Activated naive CD8-positive, alpha-beta T cell treated with anti-CD3 and anti-CD28 coated beads, Interleukin-2, amount 10 ng/mL, durations not matched to agents 7 days and 5 days (primary cell): ENCODE measurements at places on chromosomes 4 and X.

DNA sequence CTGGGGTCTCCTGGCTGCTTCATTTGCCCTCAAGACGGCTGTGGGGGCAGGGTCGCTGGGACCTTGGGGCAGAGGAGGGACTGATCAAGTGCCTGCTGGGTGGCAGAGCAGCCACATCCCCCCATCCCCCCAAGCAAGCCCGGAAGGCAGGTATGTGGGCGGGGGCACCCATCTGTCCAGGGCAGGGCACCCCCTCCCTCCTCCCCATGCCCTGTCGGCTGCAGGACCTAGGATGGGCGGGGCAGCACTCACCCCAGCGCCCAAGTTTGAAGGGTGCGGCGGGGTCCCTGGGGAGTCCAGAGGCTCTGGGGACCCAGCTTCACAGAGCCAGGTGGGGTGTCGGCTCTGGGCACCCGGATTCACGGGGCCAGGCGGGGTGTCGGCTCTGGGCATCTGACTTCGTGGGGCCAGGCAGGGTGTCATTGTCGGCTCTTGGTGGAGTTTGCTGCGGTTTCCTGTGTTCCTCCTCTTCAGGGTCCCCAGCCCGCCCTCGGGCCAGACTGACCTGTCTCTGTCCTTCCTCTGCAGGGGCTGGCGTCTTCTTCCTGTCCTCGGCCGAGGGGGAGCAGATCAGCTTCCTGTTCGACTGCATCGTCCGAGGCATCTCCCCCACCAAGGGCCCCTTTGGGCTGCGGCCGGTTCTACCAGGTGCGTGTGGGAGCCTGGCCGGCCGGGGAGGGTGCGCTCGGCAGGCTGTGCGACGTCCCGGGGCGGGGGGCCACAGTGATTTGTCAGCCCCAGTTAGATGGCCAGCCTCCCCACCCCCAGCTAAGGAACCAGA, 22.1 kb downstream of the DOK7 start:
- DNase-seq: no peak

DNA sequence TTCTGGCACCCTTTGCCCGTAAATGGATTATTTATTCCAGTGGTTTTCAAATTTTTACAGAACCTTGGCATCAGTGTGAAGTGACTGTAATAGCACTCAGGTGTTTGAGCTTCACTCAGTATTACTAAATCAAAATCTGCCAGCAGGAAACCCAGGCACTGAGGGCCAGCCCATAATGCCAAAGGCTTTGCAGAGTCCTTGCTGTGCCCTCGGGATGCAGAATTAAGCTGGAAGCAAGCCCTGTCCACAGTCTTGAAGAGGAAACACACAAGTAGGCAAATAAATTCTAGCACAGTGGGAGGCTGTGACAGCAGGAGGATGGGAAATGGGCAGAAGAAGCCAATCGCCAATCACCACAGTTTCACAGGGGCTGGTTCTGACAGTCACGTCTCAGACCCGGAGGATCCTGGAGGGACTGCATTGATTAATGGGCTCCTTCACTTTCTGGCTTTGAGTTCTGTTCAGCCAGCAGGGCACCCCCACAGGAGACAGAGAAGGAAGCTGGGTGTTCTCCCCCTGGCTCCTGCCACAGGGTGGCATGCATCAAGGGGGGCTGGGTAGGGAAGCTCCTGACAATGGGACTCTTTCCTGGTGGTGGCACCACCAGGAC, 138.8 kb downstream of the MTNR1A start:
- DNase-seq: no peak

- no peak for DNase-seq
These were observed 71.6 kb upstream of the DHX15 start for GRCh38 chr4:24655971-24656370.

- no peak for DNase-seq
These were observed 170.3 kb downstream of the CORIN start for GRCh38 chr4:47667552-47667951.

DNA sequence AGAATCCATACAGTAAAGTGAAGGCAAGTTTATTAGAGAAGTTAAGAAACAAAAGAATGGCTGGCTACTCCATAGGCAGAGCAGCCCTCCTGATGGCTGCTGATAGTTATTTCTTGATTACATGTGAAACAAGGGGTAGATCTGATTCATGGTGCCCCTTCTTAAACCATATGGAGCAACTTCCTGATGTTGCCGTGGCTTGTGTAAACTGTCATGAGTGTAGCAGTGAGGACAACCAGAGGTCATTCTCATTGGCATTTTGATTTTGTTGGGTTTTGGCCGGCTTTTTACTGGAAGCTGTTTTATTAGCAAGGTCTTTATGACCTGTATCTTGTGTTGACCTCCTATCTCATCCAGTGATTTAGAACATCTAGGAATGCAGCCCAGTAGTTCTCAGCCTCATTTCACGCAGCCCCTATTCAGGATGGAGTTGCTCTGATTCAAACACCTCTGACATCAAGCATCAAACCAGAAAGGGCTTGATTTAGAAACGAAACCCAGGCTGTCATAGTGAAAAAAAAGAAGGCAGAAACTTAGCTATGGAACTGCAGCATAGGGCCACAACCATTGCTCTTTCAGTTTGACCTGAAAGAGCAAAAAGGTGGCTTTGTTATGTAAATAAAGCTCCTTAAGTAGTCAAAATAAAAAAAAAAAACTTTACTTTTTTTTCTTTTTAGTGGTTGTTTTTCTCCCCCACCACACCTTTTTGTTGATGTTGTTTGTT, 37.8 kb downstream of the SPCS3 start:
- no peak for DNase-seq

- no peak for DNase-seq
These were observed 62.7 kb upstream of the FAM47B start for GRCh38 chrX:34879886-34880285.
